ENCODE measurements at places on chromosomes 4 and X.

- DNase-seq, result no peak
These were observed 36.5 kb downstream of the SLC7A11 start for GRCh38 chr4:138205531-138206233.

- DNase-seq, result no peak
These were observed 37.8 kb downstream of the DGKK start for GRCh38 chrX:50432829-50433289.

GRCh38 chrX:78019586-78020483 is 50.4 kb upstream of the PGAM4 start:
- no peak for DNase-seq

GRCh38 chr4:159017323-159018026 is 85.4 kb upstream of the RAPGEF2 start:
- DNase-seq, result no peak

GRCh38 chr4:123107444-123108252 is 185.3 kb upstream of the NUDT6 start:
- DNase-seq, result no peak

DNA sequence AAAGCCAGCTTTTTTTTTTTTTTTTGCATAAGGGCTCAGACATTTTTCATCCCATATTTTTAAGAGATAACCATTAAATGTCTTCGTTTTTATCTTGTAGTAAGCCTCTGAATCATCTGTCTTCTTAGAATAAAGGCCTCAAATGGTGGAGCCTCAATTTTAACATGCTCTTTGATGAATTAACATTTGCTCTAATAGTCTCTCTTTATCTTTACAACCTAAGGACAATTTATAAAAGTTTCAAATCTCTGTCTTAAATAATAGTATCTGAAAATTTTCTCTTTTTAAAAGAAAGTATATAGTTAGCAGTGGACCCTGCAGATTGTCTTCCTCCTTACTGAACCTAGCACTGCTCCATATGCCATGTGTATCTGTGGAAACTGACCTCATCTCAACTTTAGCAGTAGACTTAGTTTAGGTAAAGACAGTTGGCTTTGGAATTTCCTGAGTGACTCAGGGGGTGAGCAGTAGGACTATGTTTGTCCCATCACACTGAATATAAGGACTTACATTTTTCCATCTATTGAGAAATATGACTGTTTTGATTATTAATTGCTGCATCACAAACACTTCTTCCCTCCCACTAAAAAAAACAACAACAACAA is 1658.0 kb downstream of the STIM2 start:
- DNase-seq, result no peak

Data from HTR-8/SVneo (cell line).